ENCODE measurements at places on chromosomes 3 and 15.

- DNase-seq, result no peak
Measured at GRCh38 chr15:61122647-61123375, 106.3 kb downstream of the RORA start.

- DNase-seq, result no peak
Measured at GRCh38 chr15:60551781-60552161, 72.8 kb upstream of the ICE2 start.

DNA sequence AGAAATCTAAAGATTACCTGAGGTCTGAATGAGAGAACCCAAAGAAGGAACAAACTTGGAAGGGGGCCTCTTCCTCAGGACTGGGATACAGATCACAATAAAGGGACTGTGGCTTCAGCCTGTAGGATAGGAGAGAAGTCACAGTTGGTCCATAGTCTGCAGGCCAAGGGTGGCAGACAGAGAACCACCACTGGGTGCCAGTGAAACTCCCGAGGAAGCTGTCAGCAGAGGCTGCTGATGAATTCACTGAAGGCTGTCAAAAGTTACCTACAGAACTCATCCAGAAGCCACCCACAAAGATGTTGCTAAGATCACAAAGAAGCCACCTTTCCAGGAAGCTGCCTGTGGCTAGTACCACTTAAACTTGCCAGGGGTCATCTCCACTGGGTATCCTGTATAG lies 78.5 kb downstream of the TMCO5A start:
- no peak for DNase-seq

- peak; percentile 97 for DNase-seq
Measured at GRCh38 chr15:42608110-42608531, 32.7 kb downstream of the STARD9 start.

DNA sequence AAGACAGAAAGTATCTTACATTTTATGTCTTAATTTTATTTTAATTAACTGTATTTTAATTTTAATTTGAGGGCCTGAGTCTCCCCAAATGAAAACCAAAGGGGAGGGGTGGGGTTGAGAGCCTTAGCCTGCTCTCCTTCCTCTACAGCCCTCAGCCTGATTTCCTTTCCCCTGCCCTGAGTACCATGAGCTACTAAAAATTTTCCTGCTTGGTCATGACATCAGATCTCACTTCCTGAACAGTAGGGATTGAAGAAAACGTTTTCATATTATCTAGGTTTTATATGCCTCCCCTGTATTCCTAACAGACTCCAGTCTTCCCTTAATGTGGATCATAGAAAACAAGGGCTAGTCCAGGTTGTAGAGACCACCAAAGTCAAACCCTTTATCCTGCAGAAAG lies 133.9 kb downstream of the MYLK start:
- DNase-seq, result no peak

DNA sequence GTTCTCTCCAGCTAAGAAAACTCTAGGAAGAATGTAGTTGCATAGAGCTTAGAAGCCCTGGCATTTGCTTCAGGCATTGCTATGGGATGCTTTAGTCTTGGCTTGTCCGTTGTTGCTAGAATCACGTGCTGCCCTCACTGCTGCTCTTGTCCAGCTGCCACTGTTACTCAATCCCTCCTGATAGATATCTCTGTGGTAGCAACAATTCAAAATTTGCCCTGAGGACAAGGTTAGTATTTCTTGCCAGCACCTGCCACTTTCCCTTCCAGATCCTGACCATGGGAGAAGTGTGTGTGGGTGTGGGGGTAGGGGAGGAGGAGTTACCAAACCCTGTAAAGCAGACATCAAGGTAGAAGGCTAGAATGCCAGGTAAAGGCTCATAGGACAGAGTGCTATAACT lies 113.8 kb downstream of the PPM1L start:
- DNase-seq, result no peak

DNA sequence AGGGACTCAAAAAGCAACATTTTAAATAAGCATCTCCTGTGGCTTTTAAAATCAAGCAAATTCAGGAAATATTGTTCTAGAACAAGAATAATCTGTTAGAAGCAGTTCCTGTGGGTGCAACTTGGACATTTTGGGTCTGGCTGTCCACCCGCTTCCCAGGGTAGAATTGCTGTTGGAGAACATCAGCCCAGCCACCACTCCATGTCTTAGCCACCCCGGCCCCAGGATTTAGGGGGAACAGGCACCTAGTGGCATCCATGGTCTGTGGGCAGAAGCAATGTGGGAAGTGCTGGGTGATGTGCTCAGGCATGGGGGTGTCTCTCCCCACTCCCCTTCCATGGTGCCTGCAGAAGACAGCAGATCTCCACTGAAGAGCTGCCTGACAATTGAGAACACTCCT lies 162.6 kb downstream of the KLF13 start:
- DNase-seq, result no peak

DNA sequence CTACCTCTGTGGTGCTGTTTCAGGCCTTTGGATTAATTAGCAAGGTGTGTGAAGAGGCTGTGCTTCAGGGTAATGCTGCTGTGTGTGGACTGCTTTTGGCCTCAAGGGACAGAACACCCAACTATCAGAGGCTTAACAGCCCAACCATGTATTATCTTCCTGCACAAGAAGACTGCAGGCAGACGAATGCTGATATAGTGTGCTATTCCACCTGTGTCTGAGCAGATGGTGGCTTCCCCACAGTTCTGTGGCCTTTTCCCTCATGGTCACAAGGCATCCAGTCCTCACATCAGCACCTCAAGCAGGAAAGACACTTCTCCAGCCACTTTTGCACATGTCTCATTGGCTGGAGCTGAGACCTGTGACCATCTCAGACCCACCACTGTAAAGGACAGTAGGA lies 76.6 kb downstream of the CHCHD6 start:
- DNase-seq, result no peak
